ENCODE measurements at places on chromosomes 1 and 21.

DNA sequence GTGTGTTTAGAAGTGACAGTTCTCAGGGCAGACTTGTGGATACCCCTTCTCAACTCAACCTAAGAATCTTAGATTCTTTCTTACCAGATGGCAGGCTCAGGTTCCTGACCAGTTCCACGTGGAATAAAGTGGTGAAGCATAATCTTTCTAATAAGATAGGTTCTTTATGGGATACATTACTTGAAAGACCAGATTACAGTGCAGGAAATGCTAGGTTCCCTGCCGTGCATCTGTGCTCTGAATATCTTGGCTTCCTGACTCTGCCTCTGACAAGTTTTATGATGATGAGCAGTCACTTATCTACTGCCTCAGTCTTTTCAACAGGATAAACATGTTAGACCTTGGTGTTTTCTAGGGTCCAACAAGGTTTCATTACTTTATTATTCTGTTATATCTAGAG lies 207.9 kb upstream of the CACYBP start:
- no peak for DNase-seq

DNA sequence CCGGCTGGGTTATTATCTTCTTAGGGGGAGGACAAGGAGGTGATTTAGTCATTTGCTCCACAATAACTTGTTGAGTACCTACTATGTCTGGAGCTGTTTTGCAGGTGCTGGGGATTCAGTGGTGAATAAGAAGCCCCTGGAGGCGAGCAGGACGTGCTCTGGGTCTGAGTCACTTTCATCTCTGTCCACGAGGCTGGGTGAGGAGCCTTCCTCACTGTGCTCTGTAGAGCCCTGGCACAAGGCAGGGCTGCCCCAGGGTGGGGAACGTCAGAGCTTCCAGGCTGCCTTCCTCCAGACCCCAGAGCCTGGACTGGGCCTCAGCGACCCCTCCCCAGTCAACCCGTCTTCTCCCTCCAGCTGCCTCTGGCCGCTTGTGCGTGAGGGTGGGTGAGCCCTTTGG lies 2.5 kb upstream of the PADI6 start:
- DNase-seq, result no peak

GRCh38 chr1:36831186-36831810 lies 203.0 kb downstream of the GRIK3 start:
- DNase-seq, result no peak

DNA sequence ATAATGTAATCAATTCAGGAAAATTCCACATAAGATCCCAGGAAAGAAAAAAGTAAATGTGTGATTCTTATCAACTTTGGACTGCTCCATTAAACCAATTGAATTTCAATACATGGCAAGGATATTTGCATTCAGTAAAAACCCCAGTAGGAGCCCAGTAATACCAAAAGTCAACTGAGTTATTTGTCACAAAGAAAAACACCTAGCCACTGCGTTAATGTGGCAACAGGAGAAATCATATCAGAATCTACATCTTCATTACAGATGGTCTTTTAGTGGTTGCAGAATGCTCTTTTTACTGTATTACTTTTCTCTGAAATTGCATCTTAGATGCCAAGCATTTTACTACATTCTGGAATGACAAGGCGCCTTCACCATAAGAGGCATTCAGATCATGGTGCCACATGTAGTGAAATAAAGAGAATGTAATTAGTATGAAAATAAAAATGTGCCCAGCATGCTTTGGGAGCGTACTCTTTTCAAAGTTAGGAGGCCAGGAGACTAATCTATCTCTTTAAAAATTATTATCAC lies 180.7 kb downstream of the PATJ start:
- no peak for DNase-seq

- no peak for DNase-seq
Measured at GRCh38 chr1:35707601-35708440, 10.9 kb downstream of the C1orf216 start.

- peak; percentile 49 for DNase-seq
Measured at GRCh38 chr1:2290595-2291510, 62.7 kb downstream of the SKI start.

- no peak for DNase-seq
Measured at GRCh38 chr1:167258858-167259257, 38.2 kb downstream of the POU2F1 start.

DNA sequence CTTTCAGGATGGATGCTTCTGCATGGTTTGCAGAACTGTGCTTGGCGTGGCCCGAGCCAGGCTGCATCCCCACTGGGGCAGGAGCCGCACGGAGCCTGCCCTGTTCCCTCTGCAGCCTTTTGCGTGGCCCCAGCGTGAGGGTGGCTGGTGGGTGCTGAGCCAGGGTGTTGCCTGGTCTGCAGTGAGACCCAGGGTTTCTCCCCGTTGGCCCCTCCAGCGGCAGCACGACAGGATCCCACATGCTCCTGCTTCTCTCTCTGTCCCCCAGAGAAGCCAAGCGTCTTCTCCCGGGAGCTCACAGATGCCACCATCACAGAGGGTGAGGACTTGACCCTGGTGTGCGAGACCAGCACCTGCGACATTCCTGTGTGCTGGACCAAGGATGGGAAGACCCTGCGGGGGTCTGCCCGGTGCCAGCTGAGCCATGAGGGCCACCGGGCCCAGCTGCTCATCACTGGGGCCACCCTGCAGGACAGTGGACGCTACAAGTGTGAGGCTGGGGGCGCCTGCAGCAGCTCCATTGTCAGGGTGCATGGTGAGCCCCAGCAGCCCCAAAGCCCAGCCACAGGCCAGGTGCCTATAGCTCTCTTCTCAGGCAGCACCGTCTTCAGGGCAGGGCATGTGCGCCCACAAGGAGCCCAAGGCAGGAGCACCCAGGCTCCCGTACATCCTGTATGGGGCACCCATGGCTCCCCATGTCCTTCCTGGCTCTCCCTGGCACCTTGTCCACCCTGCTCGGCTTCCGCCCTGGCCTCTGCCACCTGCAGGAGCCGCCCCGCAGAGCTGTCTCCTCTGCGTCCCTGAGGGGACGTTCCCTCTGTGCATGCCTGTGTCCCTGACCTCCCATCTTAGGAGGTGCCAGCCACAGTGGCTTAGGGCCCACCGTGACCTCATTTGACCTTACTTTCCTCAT lies 78.9 kb downstream of the OBSCN start:
- no peak for DNase-seq

DNA sequence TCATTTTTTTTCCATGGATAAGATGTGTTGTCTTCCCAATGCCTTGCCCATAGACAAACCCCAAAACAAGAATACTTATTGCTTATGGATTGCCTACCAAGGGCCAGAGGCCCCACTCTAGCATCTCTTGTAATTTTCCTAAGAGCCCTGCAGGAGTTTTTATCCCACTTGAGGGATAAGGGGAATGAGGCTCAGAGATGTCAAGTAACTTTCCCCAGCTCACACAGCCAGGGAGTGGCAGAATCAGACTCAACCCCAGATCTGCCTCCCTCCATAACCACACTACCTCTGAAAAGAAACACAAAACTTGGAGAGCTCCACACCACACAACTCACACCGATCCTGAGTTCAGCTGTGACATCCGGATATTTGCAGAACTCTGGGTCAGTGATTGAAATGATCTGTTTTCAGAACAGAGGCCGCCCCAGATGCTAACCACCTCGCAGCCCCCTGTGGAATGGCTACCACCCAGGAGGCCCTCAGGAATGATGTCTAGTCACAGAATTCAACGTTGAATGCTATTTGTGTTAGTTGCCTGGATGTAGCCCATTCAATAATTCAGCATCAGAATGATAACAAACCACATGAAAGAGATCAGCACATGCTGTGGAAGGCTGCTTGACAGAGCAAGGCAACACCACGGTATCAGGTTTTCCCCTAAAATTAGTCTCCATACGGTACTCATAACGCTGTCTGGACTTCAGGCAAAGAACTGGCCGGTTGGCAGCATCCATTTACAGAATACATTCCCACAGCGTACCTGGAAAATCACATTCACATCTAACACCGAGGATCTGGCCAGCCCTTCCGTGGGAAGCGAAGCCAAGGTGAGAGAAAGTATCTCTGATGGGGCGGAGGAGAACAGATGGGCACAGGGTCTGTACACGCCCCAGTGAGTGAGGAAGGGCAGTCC lies 231.9 kb downstream of the TOMM20 start:
- DNase-seq, result no peak

- no peak for DNase-seq
Measured at GRCh38 chr1:22290611-22291010, 147.7 kb upstream of the WNT4 start.

- no peak for DNase-seq
Measured at GRCh38 chr1:58456470-58456869, 90.1 kb downstream of the OMA1 start.

- DNase-seq, result no peak
Measured at GRCh38 chr1:85582687-85583591, 2.4 kb downstream of the CCN1 start.
